ENCODE measurements at places on chromosomes 16 and 17. TPM values are rescaled to one million over a fixed set of nuclear protein-coding genes. Genes with fewer than 3 reads are reported as not detected.

GRCh38 chr16:67943619-67944504 is at the start of gene LCAT:
Gene LCAT (minus strand): TSS chr16:67944120. CDS start chr16:67944101, 19 bp downstream.
- peaks cover 92% of the 10 kb centered on the region for H3K36me3 ChIP-seq
- H3K4me1 ChIP-seq = peaks cover 61% of the 10 kb centered on the region
- no peak within 1 kb of the TSS for H3K4me3 ChIP-seq
- H3K27me3 ChIP-seq = no peaks in the 10 kb centered on the region

- H3K36me3 ChIP-seq = peaks cover 30% of the 10 kb centered on the region
- peaks cover 51% of the 10 kb centered on the region for H3K4me1 ChIP-seq
- no peak overlapping the region for H3K4me3 ChIP-seq
- DNase-seq = no peak
- H3K27me3 ChIP-seq = no peaks in the 10 kb centered on the region
Measured at GRCh38 chr17:38598536-38598935, 7.2 kb downstream of the SRCIN1 start.

DNA sequence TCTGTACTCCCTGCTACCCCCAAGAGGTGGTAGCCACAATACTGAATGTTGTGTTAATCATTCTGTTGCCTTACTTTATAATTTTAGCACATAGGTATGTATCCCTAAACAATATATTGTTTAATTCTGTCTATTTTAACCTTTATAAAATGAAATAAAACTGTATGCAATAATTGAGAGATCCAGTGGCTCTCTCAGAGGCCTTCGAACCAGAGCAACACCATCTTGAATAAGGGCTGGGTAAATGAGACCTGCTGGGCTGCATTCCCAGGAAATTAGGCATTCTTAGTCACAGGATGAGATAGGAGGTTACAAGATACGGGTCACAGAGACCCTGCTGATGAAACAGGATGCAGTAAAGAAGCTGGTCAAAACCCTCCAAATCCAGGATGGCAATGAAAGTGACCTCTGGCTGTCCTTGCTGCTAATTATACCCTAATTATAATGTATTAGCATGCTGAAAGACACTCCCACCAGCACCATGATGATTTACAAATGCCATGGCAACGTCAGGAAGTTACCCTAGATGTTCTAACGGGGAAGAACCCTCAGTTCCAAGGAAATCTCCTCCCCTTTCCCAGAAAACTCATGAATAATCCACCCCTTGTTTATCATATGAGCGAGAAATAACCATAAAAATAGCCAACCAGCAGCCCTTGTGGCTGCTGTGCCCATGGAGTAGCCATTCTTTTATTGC is 2.0 kb upstream of the CANT1 start:
- no peak overlapping the region for H3K4me3 ChIP-seq
- peaks cover 8% of the 10 kb centered on the region for H3K36me3 ChIP-seq
- no peaks in the 10 kb centered on the region for H3K27me3 ChIP-seq
- H3K27ac ChIP-seq = no peak overlapping the region
- peaks cover 27% of the 10 kb centered on the region for H3K4me1 ChIP-seq

- no peak overlapping the region for H3K4me3 ChIP-seq
- no peaks in the 10 kb centered on the region for H3K27me3 ChIP-seq
- no peak for DNase-seq
- no peaks in the 10 kb centered on the region for H3K36me3 ChIP-seq
Measured at GRCh38 chr17:52242268-52242667, 83.8 kb upstream of the CA10 start.

DNA sequence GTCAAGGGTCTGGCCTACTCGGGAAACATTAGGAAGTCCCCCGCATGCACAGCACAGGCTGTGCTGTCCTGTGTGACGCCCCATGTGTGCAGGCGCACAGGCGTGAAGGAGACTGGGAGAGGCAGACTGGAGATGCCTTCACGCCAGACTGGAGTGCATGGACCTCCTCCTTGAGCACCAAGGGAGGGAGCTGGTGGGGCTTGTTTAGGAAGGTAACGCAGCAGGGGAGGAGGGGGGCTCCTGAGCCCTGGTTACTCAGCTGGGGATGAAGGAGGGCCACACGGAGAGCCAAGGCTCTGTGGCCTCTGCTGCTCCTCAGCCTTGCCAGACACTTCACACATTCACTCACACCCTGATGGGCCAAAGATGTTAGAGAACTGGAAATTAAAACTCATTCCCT is 7.7 kb downstream of the HSDL1 start:
- H3K4me1 ChIP-seq = peaks cover 16% of the 10 kb centered on the region
- H3K4me3 ChIP-seq = no peak overlapping the region
- peaks cover 10% of the 10 kb centered on the region for H3K36me3 ChIP-seq
- no peaks in the 10 kb centered on the region for H3K27me3 ChIP-seq
- H3K27ac ChIP-seq = no peak overlapping the region

GRCh38 chr17:7431231-7431630 is 2.6 kb downstream of the SPEM3 start:
- no peak for DNase-seq
- peaks cover 15% of the 10 kb centered on the region for H3K27me3 ChIP-seq
- no peaks in the 10 kb centered on the region for H3K36me3 ChIP-seq
- no peak overlapping the region for H3K27ac ChIP-seq

- DNase-seq = no peak
- peaks cover 28% of the 10 kb centered on the region for H3K4me1 ChIP-seq
- no peak overlapping the region for H3K4me3 ChIP-seq
- no peak overlapping the region for H3K27ac ChIP-seq
Measured at GRCh38 chr16:57303021-57303909, 18.8 kb upstream of the PLLP start.

- H3K4me3 ChIP-seq = peak overlapping the region; percentile 57
- peaks cover 31% of the 10 kb centered on the region for H3K36me3 ChIP-seq
- DNase-seq = peak; percentile 90
- no peaks in the 10 kb centered on the region for H3K27me3 ChIP-seq
Measured at GRCh38 chr16:57639172-57639887, 10.9 kb downstream of the ADGRG1 start.

- no peaks in the 10 kb centered on the region for H3K27me3 ChIP-seq
- no peaks in the 10 kb centered on the region for H3K36me3 ChIP-seq
- DNase-seq = peak; percentile 10
- peak overlapping the region; percentile 46 for H3K4me3 ChIP-seq
- peaks cover 22% of the 10 kb centered on the region for H3K4me1 ChIP-seq
- H3K27ac ChIP-seq = peak overlapping the region; percentile 93
Measured at GRCh38 chr16:53503991-53504663, 1.1 kb upstream of the AKTIP start.

DNA sequence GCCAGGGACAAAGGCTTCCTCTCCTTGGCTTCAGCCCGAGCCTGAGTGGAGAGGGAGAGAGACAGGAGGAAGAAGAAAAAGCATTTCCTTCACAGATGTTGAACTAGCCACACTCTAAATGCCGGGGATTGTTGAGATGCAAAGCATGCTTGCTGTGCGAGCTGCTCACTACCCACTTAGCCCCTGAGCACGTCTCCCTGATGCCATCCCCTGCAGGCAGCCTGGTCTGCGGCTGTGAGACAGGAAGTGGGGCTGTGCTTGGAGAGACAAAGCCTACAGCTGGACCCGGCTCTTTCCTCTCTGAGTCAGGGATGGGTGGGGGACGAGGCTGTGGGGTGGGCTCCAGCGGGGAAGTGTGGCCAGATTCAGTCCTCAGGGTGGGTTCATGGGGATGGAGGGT is 13.7 kb downstream of the WNT9B start:
- DNase-seq = peak; percentile 38
- H3K4me1 ChIP-seq = peaks cover 11% of the 10 kb centered on the region
- H3K27me3 ChIP-seq = no peaks in the 10 kb centered on the region
- no peak overlapping the region for H3K4me3 ChIP-seq

Gene PRR35
- 0.06 TPM for total RNA-seq

Gene NSRP1
- total RNA-seq = 12.9 TPM

Gene CCL18
- not detected for total RNA-seq

Gene KCNJ16
- 26.8 TPM for total RNA-seq

Measured in spinal cord (tissue), 10 donors.